ENCODE measurements at places on chromosomes 7 and 10.

DNA sequence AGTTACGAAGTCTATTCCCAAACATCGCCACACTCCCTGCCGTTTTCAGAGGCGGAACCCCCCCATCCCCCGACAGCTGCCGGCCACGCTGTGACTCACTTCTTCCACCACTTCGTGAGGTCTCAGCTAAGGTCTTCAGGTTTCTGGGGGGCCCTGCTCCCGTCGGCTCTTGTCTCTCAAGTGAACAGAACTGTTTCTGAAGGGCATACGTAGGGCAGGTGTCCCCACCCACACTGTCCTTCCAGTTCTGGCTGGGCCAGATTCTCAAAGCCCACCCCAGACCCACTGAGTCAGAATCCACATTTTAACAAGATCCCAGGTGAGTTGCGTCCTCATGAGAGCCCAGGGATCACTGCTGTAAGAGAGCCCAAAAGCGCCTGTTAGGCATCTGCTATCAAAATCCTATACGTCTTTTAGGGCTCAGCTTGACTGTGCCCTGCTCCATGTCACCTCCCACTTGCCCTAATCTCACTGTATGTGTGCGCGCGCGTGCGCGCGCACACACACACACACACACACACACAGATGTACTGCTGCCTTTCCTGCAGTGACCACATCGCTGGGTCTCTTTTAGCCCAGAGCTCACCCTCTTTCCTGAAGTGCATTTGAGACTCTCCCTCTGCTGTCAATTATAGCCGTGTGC, 78.8 kb downstream of the PROSER2 start:
- DNase-seq, result no peak

DNA sequence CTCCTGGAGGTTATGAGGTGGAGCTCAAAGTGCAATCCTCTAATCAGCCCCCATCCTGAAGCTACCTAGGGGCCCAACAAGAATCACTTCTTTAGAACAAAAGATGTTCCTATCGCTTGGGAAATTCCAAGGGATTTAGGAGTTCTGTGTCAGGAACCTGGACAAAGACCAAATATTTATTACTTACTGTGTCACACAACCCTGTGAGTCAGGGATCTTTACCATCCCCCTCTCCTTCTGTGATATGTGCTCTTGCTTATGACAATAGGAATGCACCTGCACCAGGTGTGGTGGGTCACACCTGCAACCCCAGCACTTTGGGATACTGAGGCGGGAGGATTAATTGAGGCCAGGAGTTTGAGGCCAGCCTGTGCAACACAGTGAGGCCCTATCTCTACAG, 485.8 kb downstream of the PLXDC2 start:
- DNase-seq, result no peak

GRCh38 chr7:155231941-155232340, 65.7 kb upstream of the INSIG1 start:
- no peak for DNase-seq

GRCh38 chr10:78412605-78413004, 378.9 kb downstream of the RPS24 start:
- DNase-seq, result no peak

DNA sequence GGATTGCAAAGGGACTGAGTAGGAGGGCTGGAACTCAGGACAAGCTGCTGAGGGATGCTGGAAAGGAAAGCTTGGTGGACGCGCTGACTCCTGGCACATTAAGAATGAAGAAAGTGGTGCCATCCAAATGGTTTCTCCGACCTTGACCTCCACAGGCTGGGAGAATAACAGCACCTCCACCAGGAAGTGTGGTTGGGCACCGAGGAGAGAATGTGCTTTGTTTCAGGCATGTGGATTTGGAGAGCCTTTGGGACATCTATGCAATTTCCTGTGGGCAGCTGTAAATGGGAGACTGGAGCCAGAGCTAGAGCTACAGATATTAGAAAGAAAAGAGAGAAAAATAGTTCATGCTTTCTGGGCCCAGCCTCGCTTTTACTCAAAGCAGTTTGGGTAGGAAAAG, 29.8 kb upstream of the HABP2 start:
- DNase-seq, result no peak
